Articular chondrocyte of knee joint (primary cell): ENCODE measurements at places on chromosomes 11 and 22. TPM values are rescaled to one million over a fixed set of nuclear protein-coding genes. Genes with fewer than 3 reads are reported as not detected.

KCNJ5 gene
- under 0.01 and 0.13 TPM in 2 replicates for total RNA-seq

ZNRF3 gene
- total RNA-seq = 4.2 and 4.9 TPM in 2 replicates

PTGDR2 gene
- total RNA-seq = under 0.01 and 0.11 TPM in 2 replicates

RFPL3 gene
- total RNA-seq = not detected in 2 replicates

DAGLA gene
- total RNA-seq = 2.4 and 2.5 TPM in 2 replicates

OR51B4 gene
- total RNA-seq = not detected in 2 replicates

OR5P2 gene
- 0.22 TPM in 1 of 2 replicates, not detected in the other for total RNA-seq

GLB1L3 gene
- 0.32 and 0.65 TPM in 2 replicates for total RNA-seq

OR8D4 gene
- total RNA-seq = 0.32 TPM in 1 of 2 replicates, not detected in the other

DGCR6 gene
- 1.2 and 1.6 TPM in 2 replicates for total RNA-seq

PRRG4 gene
- total RNA-seq = under 0.01 and 0.22 TPM in 2 replicates

CYB5R2 gene
- total RNA-seq = 29.0 and 30.1 TPM in 2 replicates

TMPRSS5 gene
- total RNA-seq = 0.13 and 0.22 TPM in 2 replicates

ZNF70 gene
- 6.3 and 7.1 TPM in 2 replicates for total RNA-seq

SLC22A12 gene
- not detected in 2 replicates for total RNA-seq
